NCI-H2081 (cell line): ENCODE measurements at places on chromosomes 2 and 18.

GRCh38 chr18:11437046-11437445 lies 172.3 kb upstream of the SLC35G4 start:
- DNase-seq, result no peak

DNA sequence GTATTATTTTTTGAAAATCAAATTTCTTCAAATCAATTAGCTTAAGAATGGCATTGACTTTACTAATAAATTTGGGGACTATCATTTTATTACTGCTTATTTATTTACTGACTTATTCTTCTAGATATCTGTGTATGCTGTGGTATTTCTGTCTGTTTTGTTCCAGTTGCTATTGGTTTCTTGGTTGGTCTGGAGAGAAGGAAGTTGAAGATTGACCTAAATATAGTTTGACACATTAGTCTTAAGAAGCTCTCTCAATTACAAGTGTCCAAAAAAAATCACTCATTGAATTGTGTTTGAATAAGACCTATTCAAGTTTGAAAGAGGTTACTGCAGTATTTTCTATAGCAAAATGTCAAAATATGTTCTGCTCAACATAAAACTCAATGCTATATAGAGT lies 153.3 kb upstream of the KYNU start:
- no peak for DNase-seq

DNA sequence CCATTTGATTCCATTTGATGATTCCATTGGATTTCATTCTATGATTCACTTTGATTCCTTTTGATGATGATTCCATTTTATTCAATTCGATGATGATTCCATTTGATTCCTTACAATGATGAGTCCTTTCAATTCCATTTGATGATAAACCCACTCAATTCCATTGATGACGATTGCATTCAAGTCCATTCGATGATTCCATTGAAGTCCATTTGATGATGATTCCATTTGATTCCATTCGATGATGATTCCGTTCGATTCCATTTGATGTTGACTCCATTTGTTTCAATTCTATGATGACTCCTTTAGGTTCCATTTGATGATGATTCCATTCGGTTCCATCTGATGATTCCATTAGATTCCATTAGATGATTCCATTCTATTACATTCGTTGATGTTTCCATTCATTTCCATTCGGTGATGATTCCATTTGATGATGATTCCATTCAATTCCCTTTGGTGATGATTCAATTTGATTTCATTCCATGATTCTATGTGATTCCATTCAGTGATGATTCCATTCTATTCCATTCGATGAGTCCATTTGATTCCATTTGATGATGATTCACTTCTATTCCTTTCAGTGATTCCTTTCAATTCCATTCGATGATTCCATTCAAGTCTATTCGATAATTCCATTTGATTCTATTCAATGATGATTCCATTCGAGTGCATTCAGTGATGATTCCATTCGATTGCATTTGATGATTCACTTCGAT lies 1106.0 kb downstream of the RPIA start:
- DNase-seq, result no peak

GRCh38 chr2:217937446-217937845 lies 65.3 kb downstream of the TNS1 start:
- DNase-seq, result no peak

DNA sequence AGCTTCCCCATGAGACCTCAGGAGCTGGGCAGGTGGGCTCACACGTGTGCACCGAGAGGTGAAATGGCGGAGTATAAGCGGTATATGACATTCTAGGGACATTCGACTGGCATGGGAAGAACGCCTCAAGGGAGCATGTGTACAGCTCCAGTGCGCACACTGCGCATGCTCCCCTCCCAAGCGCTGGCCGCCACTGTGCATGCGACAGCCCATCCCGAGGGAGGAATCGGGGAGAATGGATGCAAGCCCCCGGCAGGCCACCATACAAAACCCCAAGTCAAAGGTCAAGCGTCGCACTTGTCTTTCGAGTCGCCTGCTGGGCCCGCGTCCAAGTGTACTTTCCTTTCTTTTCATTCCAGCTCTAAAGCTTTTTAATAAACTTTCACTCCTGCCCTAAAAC lies 103.4 kb upstream of the ODC1 start:
- no peak for DNase-seq

- no peak for DNase-seq
Measured at GRCh38 chr2:7057865-7058400, 140.7 kb downstream of the RNF144A start.
